Heart left ventricle (tissue), 16 donors: ENCODE measurements at places on chromosomes 2 and 18. TPM values are rescaled to one million over a fixed set of nuclear protein-coding genes. Genes with fewer than 3 reads are reported as not detected.

DNA sequence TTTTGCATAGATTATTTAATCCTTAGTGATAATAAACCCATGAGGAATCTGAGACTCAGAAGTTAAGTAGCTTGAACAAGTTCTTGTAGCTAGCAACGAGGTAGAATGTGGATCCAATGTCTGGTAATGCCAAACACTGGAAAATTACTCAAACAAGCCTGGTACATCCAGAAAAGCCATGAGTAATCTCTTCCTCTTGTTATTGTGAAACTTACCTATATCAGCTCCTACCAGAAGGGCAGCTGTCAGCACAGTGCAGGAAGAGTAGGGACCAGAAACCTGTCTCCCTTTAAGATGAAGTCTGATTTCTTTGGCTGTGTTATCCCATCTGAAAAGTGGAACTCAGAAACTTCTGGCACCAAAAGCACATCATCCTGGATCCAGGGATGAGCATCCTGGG lies 7.7 kb upstream of the SERPINB8 start:
- no peak for DNase-seq

- DNase-seq, result no peak
These were observed 253.4 kb downstream of the HDAC4 start for GRCh38 chr2:239147376-239147775.

GRCh38 chr2:190304404-190304803 lies 15.2 kb downstream of the HIBCH start:
- DNase-seq, result no peak

DNA sequence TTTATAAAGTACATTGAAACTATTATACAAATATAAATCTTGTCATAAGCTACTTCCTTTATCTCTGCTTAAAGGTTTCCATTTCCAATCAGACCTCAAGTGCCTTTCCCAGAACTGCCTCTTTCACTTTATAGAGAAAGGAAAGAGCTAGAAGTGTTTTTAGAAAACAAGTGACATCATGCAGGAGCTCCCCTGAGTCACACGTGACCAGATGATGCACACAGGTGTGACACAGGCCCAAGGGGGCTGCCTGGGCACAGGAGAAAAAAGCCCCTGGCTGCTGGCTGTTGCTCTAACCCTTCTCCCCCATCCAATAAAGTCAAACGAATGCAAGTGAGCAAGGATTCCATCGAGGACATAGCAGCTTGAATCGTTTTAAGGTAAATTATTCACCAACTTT lies 21.4 kb upstream of the SH3BP4 start:
- no peak for DNase-seq

DNA sequence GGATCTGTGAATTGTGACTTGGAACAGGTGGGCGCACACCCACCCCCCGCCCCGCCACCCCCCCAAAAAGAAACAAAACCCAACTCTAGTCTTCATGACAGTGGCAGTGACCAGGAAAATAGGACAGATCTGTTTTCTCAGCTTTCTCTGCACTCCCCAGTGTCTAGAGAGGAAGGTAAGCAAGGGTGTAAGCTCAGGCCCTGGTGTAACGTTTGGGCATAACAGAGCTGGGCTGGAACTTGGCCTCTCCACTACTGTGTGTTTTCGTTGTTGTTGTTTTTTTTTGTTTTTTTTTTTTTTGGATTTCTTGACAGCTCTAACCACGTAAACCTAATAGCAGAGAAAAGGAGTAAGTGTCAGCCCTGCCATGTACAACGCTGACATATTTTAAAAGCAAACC lies 1160.8 kb downstream of the DPP10 start:
- DNase-seq, result no peak

The DNER gene
- 0.19 TPM for polyA plus RNA-seq

The FOXI3 gene
- not detected for polyA plus RNA-seq

The ITGAV gene
- 107 TPM for polyA plus RNA-seq

The LHCGR gene
- polyA plus RNA-seq, result not detected
